ENCODE measurements at places on chromosomes 6 and 20. TPM values are rescaled to one million over a fixed set of nuclear protein-coding genes. Genes with fewer than 3 reads are reported as not detected.

GRCh38 chr20:1299522-1299921 lies 29.4 kb downstream of the SDCBP2 start:
- DNase-seq, result no peak

DNA sequence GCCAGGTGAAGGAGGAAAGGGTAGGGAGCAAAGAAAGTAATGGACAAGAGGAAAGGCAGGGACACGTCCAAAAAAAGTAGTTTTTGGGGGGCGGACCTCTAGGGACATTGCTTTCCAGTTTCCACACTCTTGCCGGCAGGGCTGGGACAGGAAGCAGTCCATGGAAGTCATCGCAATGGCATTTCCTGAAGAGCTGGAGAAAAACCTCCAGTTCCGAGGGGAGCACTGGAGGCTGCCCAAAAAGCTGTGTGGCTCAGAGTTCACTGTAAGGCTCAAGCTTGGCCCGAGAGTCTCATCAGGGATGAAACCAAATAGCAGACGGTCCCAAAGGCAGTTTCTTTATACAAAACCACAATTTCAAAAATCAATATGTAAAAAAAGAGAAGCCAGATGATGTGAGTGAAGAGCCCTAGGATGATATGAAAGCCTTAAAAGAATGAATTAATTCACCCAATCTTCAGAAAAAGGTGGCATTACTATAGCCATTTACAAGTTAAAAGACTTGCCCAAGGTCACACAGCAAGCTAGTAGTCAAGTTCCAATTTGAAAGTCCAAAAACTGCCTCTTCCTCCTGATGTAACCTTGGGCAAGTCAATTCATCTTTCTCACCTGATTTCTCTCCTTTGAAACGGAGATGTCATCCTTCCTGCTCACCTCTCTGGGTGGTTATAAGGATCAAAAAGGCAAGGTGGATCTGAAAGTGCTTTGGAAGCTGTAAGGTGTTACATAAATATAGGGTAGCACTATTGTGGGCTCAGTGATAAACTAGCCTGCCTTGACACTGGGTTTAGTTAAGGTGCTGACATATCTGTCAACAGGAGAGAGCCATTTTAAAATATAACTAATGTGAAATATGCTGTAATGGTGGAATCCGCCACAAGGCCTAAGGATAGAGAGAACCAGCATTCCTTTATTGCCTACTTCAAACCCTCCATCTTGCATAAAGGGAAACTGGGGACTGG lies 9.1 kb downstream of the BCL2L1 start:
- DNase-seq, result no peak

- no peak for DNase-seq
Observed at GRCh38 chr6:102766963-102767362, 1373.5 kb downstream of the GRIK2 start.

GRCh38 chr6:16204653-16205376 lies 33.6 kb upstream of the GMPR start:
- no peak for DNase-seq

- no peak for DNase-seq
Observed at GRCh38 chr20:5270603-5271002, 46.2 kb downstream of the PROKR2 start.

The KPNA5 gene
- polyA plus RNA-seq, result 23.8 TPM

The EFCAB8 gene
- not detected for polyA plus RNA-seq

The SLA2 gene
- polyA plus RNA-seq, result 0.50 TPM

The EPPIN gene
- 0.10 TPM for polyA plus RNA-seq

Data from right renal cortex interstitium (tissue), 3 donors.